ENCODE measurements at places on chromosomes 3 and 15.

GRCh38 chr3:10568549-10568948, 63.2 kb upstream of the ATP2B2 start:
- no peak for DNase-seq

DNA sequence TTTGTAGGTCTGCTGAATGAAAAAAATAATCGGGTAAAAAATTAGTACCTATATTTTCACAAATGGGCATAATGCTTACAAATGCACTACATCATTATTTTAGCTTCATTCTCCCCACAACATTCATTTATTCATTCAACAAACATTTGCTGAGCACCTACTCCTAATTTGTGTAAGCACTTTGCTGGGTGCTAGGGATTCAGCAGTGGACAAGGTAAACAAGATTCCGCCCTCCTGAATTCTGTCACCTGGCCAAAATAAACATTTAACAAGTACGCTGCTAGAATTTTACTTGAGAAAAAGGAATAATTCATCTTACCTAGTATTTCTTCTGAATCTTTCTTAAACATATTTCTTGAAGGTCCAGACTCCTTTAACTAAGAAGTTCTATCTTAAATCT, 72.1 kb downstream of the TIGIT start:
- DNase-seq, result no peak

DNA sequence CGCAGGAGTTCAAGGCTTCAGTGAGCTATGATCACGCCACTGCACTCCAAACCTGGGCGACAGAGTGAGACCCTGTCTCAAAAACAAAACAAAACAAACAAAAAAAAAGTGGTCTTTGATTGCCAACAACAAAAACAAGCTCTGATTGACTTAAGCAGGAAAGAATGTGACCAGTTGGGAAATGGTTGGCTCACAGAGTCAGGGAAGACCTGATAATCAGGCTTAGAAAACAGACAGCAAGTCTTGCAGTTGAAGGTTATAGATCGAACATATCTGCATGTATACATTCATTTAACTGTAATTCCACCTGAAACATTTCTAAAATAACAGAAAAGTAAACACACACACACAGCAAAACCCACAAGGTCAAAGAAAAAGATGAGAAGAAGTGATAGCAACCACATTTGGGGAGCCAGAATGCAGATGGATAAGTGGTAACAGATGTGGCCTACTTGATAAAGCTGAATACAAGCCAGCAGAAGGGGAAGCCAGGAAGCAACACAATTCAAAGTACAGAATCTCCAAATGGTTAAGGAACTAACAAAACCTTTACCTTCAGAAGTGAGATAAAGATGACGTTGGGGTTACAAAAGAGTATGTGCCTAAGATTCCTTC, 699.9 kb upstream of the ZNF385D start:
- no peak for DNase-seq

DNA sequence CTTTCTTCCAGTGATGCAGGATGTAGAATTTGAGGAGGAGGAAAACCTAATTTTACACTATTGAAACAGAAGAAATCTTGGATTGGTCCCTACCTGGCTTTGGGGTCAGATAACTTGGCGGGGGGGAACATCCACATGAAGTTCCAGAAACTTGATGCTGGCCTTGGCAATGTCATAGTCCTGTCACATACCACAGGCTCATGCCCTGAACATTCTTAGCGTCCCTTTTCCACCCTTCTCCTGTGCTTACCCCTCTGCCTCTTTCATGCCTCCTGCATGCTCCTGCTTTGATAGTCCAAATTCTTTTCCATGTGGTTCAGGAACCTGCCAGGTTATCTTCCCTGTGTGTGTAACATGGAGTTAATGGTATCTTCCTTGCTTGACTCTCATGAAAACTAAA, 110.6 kb downstream of the UNC13C start:
- no peak for DNase-seq

DNA sequence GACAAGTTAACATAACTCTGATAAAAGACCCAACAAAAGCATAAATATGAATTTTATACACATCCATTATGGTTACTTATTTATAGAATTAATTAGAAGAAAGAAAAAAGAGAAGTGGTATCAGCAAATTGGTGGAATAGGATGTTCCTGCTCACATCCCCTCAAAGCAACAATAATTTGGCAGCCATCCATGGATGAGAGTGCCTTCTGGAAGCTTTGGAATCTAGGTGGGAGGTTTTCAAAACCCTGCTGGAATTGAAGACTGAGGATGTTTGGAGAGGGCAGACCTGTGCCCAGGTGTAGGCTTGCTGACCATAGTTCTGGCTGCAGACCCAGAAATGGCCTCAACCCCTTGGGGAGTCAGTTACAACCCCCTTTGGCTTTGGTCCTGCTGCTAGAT, 91.2 kb downstream of the EDEM1 start:
- DNase-seq, result no peak

DNA sequence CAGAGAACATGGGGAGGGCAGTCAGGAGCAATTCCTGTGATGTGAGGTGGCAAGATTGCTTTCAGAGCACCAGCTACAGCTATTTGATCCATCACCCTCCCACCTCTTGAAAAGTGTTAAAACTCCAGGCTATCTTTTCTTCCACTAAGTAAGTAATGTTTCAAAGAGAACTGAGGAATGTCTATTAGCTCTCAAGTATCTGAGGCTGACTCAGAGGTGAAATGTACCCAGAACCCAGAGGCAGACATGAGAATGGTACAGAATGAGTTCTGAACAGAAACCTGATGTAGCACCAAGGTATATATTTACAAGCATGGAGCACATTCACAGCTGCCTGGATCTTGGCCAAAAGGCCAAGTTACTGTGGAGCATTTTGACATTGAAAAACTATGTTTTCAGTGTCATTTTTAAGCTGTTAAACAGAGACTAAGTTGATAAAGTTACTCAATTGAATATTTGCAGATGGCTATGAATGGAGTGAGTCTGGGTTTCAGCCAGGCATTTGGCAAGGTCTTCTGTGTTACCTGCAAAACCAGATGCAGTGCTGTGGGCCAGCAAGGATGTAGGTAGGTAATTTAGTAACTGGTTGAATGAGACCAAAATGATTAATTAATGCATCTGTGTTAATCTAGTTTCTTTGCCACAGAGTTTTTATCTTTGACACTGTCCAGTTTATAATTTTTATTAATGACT, 227.7 kb upstream of the CD96 start:
- DNase-seq, result no peak

GRCh38 chr3:122691195-122691594, 10.6 kb downstream of the PARP14 start:
- no peak for DNase-seq

DNA sequence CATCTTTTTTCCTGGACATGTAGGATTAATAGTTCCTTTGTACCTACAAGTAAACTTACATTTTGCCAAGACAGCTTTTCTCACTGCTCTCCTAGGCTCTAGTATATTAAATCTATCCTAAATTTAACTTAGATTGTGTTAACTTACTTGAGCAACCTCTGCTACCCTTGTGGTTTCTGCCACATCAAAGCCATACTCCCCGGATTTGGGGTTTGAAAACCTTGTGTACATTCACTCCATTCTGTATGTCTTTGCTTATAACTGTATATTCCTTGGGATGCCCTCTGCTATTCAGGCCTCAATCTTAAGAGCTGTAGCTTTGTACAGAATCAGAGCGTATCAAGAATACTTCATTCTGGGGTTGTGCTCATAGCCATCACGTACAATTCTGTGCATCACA, 60.4 kb downstream of the ARIH1 start:
- DNase-seq, result no peak

GRCh38 chr15:23734862-23735261, 47.8 kb upstream of the NDN start:
- DNase-seq, result no peak

- no peak for DNase-seq
Observed at GRCh38 chr15:67300266-67301025, 45.9 kb downstream of the IQCH start.

GRCh38 chr3:159879146-159879545, 109.5 kb upstream of the IL12A start:
- no peak for DNase-seq

GRCh38 chr15:40914486-40914885, 14.7 kb upstream of the DLL4 start:
- DNase-seq, result no peak

GRCh38 chr3:29536016-29536758, 255.3 kb downstream of the RBMS3 start:
- DNase-seq, result no peak

DNA sequence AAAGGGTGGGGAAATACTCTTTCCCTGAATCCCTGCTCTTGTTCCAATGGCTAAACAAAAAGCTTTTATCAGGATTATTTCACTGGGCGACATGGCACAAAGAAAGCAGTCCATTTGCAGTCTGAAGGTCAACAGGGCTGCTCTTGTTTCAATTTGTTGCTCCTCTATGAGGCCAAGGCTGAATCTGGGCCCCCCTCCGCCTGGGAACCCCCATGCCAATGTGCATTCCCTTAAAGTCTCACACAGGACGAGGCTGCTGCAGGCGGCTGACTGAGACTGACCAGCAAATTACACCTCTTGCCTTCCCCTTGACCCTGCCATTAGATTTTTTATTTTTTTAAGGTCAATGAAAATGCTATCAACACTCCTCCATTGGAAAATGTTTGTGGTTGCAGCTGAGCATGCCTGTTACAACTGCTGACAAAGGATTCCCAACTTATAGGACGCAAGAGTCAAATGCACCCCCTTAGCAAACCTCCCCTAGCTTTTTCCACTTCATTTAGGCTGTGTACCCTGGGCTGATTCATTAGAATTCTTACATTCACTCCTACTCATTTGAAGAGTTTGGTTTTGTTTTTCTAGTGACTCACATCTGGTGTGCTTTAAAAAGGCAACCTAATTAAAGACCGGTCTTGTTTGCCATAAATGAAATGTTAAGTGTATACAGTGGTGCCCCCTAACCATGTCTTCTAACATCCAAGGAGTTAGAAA, 60.8 kb upstream of the ARHGEF3 start:
- no peak for DNase-seq

DNA sequence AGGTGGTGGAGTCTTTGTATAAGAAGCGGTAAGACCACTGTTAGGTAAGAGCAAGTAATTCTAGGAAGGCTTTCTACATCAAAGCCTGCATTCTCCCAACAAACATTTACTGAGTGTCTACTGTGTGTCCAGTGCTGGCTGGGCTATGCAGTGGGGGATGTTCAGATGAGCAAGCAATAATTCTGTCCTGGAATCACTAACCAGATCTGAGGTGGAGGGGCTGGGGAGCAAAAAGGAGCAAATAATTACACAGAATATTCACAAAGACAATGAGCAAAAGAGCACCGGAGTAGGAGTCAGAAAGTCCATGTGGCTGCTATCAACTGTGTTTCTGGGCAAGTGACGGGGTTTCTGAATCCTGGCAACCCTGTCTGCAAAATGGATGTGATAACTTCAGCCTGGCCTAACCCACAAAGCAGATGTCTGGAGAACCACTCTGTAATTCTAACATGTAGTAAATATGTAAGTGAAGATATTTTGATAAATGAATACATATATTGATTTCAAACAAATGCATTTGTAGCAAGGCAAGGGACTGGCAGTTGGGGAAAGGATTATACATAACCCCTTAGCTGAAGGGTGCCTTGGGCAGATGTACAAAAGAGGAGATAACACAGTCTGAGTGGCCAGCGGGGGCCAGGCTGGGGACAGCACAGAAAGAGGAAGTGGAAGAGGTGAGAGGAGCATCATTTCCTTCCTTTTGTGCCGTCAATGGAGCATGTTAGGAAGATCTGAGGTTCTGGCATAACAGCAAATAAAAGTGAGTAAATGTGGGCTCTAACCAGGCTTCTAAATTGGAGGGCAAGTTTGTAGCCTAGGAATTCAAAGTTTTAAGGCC, 28.8 kb downstream of the CYP8B1 start:
- no peak for DNase-seq

DNA sequence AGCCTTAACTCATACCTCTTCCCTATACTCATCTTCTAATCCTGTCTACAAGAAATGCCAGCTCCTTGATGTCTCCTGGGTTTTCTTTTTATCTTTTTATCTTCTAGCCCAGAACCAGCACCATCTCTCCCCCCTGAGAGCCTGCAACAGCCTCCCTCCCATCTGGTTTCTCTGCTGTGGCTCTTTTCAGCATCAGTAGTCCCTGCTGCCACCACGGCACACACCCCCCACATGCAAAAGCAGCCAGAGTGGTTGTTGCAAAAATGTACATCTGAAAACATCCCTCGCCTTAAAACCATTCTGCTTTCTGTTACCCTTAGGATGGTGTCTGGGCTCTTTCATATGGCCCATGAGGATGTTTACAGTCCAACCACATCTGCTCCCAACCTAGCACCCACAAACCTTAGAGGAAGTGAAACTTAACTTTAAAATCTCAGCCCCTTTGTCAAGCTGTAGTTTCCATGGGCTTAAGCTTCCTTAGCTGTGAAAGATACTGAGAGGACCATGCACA, 775 bp downstream of the TTC21A start:
- DNase-seq, result no peak

- no peak for DNase-seq
Observed at GRCh38 chr3:59451800-59452746, 402.2 kb upstream of the CFAP20DC start.

GRCh38 chr15:79381593-79381992, 50.5 kb upstream of the MINAR1 start:
- DNase-seq, result no peak

- DNase-seq, result no peak
Observed at GRCh38 chr3:10226293-10226692, 22.0 kb upstream of the TATDN2 start.

- DNase-seq, result no peak
Observed at GRCh38 chr15:50051811-50052419, 67.1 kb downstream of the ATP8B4 start.

DNA sequence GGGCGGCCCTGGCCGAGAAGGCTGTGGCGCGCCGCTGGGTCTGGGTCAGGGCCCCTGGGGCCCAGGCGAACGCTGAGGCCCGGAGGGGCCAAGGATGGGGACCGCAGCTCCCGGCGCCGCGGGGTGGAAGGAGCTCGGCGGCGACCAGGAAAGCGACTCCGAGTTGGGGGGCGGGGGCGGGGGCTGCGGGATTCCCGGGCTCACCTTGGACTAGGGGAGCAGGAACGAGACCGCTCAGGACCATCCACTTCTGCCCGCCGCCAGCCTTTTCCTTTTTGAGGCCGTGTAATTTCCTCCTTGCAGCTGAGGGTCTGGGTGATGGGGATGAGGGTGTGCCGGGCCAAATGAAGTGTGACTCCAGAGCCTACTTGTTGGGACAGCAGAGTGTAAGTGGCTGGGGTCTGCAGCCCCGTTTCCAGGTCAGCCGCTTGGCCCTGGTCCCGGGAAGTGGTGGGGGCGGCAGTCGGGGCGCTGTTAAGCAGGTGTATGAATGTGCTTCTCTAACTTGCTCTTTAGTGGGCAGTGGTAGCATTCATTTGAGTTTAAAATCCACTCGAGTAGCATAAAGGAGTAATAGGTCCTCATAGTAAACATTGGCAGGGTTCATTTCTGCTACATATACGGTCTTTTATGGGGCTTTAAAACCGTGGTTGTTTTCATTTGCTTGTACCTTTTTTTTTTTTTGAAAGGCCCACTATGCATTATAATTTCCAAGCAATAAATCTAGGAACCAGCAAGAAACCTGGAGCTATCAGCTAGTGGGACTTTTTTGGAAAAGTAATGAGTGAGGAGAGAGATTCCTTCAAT, 717 bp downstream of the PXK start:
- DNase-seq, result no peak

- DNase-seq, result no peak
Observed at GRCh38 chr3:161854232-161854771, 357.7 kb downstream of the OTOL1 start.

GRCh38 chr15:55290528-55291057, 980 bp upstream of the RAB27A start:
- peak; percentile 25 for DNase-seq

Measured in cortex of kidney (tissue), 1 donor.